ENCODE measurements at places on chromosomes 12 and 14.
A peak's percentile ranks its signal among the peaks of the same experiment; 100 is the strongest.

GRCh38 chr14:71194251-71194650, 287.0 kb downstream of the PCNX1 start:
- DNase-seq, result no peak

DNA sequence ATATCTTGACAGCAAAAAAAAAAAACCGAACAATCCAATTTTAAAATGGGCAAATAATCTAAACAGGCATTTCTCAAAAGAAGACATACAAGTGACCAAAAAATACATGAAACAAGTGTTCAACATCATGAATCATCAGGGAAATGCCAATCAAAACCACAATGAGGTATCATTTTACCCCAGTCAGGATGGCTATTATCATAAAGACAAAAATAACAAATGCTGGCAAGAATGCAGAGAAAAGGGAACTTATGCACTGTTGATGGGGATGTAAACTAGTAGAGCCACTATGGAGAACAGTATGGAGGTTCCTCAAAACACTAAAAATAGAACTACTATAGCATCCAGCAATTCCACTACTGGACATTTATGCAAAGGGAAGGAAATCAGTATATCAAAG, 448.2 kb downstream of the RGS6 start:
- DNase-seq, result no peak

DNA sequence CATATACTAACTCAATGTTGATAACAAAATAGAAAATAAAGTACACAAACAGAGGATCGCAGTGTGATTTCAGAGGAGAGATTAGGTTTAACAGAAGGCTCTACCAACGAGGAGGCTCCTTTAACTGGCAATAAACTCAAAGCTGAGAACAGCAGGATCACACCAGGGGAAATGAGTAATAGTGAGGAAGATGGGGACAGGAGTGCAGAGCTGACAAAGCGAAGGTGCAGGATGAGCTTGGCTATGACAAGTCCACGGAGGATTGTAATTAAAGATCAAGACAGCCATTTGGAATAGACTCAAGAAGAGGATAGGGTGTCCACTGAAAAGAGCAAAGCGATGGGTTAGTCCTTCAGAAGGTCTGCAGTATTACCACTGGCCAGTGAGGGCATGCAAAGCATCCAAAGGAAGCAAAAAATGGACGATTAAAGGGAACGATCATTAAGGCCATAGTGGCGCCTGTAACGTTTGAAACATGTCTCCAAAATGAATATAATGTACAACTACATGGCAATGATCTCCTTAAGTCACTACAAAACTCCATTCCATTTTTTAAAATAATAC, 85.3 kb downstream of the GRIN2B start:
- DNase-seq, result no peak

- no peak for DNase-seq
Observed at GRCh38 chr12:124026755-124027745, 54.0 kb downstream of the ZNF664 start.

GRCh38 chr14:71988939-71989338, 56.7 kb downstream of the RGS6 start:
- no peak for DNase-seq

DNA sequence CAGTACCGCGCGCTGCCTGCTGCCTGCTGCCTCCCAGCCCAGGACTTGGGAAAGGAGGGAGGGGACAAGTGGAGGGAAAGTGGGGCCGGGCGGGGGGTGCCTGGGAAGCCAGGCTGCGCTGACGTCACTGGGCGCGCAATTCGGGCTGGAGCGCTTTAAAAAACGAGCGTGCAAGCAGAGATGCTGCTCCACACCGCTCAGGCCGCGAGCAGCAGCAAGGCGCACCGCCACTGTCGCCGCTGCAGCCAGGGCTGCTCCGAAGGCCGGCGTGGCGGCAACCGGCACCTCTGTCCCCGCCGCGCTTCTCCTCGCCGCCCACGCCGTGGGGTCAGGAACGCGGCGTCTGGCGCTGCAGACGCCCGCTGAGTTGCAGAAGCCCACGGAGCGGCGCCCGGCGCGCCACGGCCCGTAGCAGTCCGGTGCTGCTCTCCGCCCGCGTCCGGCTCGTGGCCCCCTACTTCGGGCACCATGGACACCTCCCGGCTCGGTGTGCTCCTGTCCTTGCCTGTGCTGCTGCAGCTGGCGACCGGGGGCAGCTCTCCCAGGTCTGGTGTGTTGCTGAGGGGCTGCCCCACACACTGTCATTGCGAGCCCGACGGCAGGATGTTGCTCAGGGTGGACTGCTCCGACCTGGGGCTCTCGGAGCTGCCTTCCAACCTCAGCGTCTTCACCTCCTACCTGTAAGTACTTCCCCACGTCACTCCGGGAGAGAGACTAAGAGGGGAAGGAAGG, at the start of gene LGR5:
Gene LGR5 (plus strand): TSS at position 186 of the 732 bp plus-strand sequence. CDS start 283 bp downstream, at position 469.
- DNase-seq, result no peak

- DNase-seq, result peak; percentile 84
Observed at GRCh38 chr12:29552324-29552927, 54.9 kb upstream of the OVCH1 start.

GRCh38 chr12:71162832-71163763, 5.3 kb upstream of the TSPAN8 start:
- no peak for DNase-seq

GRCh38 chr14:70858641-70859040, 48.6 kb upstream of the PCNX1 start:
- no peak for DNase-seq

GRCh38 chr14:104559028-104559803, 20.3 kb upstream of the C14orf180 start:
- DNase-seq, result no peak

DNA sequence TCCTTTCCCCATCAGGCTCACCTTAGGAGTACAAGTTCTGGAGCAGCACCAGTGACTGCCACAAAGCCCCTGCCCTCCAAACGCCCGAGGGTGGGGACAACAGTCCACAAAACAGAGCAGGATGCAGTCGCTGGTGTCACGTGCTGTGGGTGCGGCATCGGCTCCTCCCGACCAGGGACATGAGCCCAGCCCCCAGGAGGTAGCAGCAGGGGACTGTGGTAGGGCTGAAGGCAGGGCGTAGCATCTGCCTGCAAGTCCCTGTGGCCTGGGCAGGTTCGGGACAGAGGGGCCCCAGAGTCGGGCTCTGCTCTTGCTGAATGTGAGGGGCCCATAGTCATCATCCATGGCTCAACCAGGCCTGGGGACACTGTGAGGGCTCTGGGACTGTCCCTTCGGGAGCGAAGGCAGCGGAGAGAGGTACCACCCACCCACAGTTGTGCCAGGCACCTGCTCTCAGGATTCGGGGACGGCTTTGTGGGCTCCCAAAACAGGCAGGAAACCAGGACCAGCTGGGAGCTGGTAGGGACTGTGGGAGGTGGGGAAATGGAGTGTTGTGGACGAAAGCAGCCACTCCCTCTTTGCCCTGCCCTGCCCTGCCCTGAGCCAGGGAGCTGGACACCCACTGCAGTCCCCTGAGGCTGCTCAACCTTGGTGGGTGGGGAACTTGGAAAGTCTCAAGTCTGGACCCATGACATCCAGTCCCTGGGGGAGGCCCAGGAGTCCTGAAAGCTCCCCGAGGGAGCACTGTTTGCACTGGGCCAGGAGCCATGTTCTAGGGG, 30.7 kb downstream of the FBRSL1 start:
- no peak for DNase-seq

DNA sequence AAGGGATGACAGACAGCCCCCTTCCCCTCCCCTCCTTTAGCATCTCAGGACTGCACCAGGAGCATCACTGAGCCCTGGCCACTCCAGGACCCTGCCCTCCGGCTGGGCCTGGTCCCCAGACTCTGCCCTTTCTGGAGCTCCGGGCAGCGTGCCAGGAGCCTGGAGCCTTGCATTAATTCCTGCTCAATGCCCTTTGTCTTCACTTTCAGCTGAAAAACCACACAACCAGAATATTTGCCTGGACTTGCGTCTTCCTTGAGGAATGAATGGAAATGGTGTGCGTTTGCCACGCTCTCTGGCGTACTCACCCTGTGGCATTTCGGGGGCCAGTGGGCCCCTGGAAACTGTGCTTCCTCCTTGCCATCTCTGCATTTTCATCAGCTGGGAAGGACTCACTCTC, 8.5 kb upstream of the RFLNA start:
- no peak for DNase-seq

DNA sequence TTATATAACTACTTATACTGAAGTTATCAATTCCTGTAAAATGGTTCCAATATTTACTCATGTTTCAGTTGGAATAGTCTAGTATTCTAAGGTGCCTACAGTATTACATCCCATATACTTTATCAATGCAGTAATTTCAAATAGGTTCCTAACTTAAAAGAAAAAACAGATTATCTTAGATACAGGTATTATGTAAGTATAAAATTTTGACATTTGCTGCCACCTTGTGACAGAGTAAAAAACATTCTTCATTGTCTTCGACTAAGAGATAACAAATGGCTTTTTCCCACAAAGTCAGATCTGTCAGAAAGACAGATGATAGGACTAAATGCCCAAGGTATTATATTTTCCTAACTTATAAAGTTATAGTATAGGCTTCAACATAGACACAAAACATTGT, 78.7 kb downstream of the TXNDC16 start:
- DNase-seq, result no peak

DNA sequence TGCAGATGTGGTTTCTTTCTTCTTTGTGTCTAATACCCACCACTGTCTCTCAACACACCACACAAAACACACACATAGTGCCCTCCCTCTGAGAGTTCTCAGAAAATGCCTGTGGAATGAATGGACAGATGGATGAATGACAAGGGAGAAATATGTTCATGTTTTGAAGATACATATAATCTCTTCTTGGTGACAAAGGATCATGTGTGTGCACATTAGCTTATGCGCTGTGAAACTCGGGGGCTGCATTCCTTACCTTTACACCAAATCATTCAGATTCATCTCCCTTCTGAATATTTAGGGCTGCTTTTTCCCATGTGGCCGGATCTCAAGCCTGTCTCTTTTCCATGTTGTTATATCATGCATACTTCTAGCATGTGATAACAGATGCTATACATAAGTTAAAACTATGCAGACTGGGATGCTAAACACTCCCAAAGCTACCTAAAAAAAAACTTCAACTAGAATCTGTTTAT, 111.4 kb downstream of the EPS8 start:
- no peak for DNase-seq

- no peak for DNase-seq
Observed at GRCh38 chr14:102164965-102165364, 25.3 kb downstream of the WDR20 start.

GRCh38 chr12:114400361-114400811, 5.6 kb downstream of the TBX5 start:
- DNase-seq, result no peak

DNA sequence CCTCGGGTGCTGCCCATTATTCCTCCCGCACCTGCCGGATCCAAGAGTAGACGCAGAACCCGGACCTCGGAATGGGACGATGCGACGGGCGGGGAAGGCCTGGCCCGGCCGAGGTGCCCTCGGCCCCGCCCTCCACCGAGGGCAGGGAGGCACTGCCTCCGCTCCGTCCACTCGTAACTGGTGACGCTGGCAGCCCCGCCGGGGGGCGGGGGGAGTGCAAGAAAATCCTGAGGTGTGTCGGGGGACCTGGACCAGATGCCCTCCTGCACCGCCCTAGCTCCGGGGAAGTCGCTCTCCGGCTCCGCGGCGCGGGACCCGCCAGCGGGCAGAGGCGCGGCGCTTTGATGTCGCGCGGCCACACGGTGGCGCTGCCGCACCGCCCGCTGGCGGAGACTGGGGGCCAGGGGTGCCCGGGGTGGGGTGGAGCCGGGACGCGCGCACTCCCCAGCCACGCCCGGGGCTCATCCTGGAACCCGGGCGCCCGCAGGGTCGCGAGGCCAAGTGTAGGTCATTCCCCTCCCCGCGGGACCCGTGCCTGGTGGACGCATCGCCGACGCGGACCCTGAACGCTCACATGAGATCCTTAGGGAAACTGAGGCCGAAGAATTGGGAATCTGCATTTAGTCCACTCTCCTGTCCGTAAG, 202.8 kb downstream of the TTC8 start:
- DNase-seq, result peak; percentile 85

DNA sequence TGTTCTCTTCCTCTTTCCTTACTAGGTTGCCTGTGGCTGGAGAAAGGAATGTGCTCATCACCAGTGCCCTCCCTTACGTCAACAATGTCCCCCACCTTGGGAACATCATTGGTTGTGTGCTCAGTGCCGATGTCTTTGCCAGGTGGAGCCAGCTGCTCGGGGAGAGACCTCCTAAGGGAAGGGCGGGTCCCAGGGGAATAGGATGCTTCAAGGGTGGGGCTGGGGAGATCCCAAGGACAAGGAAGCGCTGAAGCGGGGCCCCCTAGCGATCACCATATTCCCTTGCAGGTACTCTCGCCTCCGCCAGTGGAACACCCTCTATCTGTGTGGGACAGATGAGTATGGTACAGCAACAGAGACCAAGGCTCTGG, 10.2 kb downstream of the MARS1 start:
- no peak for DNase-seq

DNA sequence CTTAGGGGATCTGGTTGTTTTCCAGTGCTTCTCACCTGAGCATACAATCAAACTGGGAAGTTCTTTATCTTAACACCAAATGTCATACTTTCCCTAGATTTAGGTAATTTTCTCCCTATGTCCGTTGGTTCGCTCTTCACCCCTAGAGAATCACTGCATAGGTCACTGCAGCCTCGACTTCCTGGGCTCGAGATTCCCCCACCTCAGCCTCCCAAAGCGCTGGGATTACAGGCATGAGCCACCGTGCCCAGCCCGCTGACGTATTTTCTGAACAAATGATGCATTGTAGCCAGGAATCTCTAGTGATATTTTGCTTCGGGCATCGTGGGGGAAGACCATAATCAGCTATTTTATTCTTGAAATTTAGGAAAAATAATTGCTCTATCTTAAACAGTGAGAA, 1.1 kb upstream of the RPL41 start:
- no peak for DNase-seq

GRCh38 chr14:19975291-19975690, at the start of gene OR4K15:
Gene OR4K15 (plus strand): TSS chr14:19975591. CDS start chr14:19975591, 0 bp downstream.
- DNase-seq, result no peak

GRCh38 chr12:116582610-116583009, 23.4 kb downstream of the MAP1LC3B2 start:
- no peak for DNase-seq

GRCh38 chr14:69328765-69329164, 68.8 kb downstream of the GALNT16 start:
- no peak for DNase-seq

DNA sequence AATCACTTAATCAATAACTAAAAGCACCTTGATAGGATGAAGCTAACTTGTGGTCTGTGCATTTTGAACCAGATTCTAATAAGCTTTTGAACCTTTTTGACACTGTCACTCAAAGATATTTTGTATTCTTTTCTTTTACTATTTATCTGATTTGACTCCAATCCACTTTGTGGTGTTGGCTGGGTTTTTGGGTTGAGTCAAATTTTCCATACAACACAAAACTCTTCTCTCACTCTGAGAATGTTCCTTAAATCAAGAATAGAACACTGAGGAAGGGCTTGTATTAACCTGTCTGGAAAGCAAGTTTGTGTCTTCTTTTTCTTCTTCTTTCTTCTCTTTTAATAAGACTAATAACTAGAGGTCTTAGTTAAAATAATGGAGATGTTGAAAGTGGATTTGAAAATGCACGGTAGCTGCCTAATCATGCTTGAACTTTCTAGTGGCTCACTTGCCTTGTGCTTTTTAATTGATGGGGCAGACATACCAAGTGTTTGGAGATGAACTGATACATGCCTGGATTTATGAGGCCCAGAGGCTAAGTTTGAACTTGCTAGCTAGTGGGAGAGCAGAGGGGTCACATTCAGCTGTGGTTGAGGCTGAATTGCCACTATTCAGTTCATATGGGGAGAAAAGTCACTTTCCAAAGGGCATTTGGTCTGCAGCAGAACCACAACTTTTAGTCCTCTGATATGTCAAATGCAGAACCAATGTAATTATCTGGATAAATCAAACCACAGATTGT, 93.5 kb upstream of the PTHLH start:
- DNase-seq, result no peak

- no peak for DNase-seq
Observed at GRCh38 chr12:89070603-89071002, 281.7 kb downstream of the DUSP6 start.

- DNase-seq, result no peak
Observed at GRCh38 chr14:83483063-83483462, 1949.4 kb upstream of the SEL1L start.

Measured in activated effector memory CD4-positive, alpha-beta T cell treated with anti-CD3 and anti-CD28 coated beads, Interleukin-2, amount 50 U/mL, for 16 hours (primary cell).